ENCODE measurements at places on chromosomes 12 and 14. TPM values are rescaled to one million over a fixed set of nuclear protein-coding genes. Genes with fewer than 3 reads are reported as not detected.

Gene LRTM2
- total RNA-seq: not detected

Gene OR4E1
- not detected for total RNA-seq

Gene FNTB
- total RNA-seq: 20.8 TPM

Gene STAC3
- total RNA-seq: 1.1 TPM

Gene TCTN1
- 37.1 TPM for total RNA-seq

Gene PTPN6
- not detected for total RNA-seq

- DNase-seq: no peak
Observed at GRCh38 chr14:67426983-67427606, 15.1 kb upstream of the PLEK2 start.

- DNase-seq: no peak
Observed at GRCh38 chr12:75558287-75558686, 46.9 kb upstream of the KRR1 start.

DNA sequence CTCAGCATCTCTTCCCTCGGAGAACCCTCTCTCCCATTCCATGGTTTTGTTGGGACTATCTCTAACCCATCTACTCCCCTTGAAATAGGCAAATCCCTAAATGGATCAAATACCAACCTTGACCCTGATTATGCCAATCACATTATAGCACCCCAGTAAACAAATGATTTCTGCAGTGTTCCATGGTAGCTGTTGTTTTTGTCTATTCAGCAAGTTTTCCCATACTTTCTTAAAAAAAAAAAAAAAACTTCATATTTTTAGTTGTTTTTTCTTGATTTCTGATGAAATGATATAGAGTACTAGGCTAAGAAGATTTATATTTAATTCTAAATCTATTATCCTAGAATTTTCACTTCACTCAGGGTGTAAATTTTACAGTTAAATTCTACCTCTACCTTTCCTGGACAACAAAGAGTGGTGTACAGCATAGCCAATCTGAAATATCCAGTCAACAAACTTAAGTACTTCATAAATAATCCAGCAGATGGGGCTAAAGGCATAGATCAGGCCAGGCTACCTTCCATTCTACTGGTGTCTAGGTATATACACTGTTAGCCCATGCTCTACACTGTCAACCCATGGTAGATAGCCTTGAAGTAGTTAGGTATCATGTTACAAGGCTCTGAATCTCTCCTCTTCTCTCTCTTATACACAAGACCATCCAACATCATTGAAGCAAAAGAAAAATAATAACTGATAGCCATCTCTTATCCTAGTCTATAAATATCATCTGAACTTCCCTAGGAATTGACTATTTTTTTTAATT is 82.2 kb downstream of the PLEKHG7 start:
- DNase-seq: no peak

DNA sequence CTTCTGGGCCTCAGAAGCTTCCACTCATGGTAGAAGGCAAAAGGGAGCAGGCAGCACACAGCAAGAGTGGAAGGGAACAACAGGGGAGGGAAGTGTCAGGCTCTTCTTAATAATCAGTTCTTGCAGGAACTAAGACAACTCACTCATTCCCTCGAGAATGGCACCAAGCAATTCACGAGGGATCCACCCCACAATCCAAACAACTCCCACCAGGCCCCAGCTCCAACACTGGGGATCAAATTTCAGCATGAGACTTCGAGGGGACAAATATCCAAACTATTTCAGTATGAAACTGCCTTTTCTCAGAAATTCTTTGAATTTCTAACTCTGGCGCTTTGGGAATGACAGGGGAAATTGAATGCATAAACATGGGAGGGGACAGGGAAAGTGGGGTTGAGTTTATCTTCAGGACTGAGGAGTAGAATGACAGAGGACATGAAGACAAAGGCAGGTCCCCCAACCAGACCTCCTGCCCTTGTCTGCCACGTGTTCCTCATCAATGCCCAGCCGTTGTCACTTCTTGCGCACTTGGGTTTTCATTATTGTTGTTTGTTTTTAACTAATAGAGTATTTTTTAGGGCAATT is 24.6 kb upstream of the APOF start:
- no peak for DNase-seq

GRCh38 chr12:43835264-43835655 is 621 bp upstream of the TMEM117 start:
- no peak for DNase-seq

- DNase-seq: no peak
Observed at GRCh38 chr12:106600503-106600902, 17.7 kb downstream of the RFX4 start.

DNA sequence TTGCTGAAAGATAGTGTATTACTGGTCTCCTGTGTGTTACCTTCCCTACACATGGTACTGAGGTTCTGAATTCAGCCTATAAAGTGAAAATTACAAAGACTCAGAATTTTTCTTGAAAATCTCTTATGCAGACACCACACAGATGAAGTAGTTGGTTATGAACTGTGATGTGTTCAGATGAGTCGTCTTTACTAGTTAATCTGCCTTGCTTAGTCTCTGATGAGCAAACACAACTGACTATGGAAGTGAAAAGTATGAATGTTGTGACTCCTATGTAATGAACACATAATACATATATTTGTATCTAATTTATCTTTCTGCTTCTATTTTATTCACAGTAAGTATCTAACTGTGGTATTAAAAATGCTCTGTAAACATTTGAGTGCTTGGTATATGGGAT is 4.7 kb downstream of the MTERF2 start:
- no peak for DNase-seq

GRCh38 chr12:119096429-119097202 is 82.1 kb upstream of the HSPB8 start:
- DNase-seq: no peak

- DNase-seq: no peak
Observed at GRCh38 chr14:73240816-73241480, 3.6 kb downstream of the PAPLN start.

- DNase-seq: no peak
Observed at GRCh38 chr12:31339831-31340622, 14.1 kb upstream of the SINHCAF start.

DNA sequence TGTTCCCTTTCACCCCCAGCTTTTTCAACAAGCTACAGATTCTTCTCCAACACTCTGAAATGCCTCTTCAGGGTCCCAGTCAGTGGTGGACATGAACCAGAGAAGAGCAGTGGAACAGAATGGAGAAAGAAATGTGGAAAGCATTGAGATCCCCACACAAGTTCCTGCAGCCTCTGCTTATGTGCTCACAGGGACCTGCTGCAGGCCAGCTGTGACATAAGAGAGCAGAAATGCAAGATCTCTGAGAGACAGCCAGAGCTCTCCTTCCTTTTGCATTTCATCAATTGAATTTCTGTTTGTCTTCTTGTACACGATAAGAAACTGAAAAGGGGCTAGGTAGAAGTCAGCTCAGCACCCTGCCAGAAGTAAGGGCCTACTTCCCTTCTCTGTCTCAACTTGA is 6.2 kb downstream of the MDM1 start:
- DNase-seq: no peak

- no peak for DNase-seq
Observed at GRCh38 chr12:80299976-80300375, 144.1 kb upstream of the PTPRQ start.

- DNase-seq: no peak
Observed at GRCh38 chr12:14942196-14942931, 4.0 kb upstream of the ERP27 start.

GRCh38 chr12:93164103-93164880 is 213.4 kb upstream of the NUDT4 start:
- no peak for DNase-seq

- DNase-seq: no peak
Observed at GRCh38 chr14:100150932-100151587, 8.4 kb downstream of the DEGS2 start.

GRCh38 chr12:94109160-94109559 is 39.2 kb upstream of the PLXNC1 start:
- DNase-seq: no peak
